ENCODE measurements at places on chromosomes 13 and 19.

- no peak for DNase-seq
These were observed 134.0 kb downstream of the UFM1 start for GRCh38 chr13:38483623-38484022.

GRCh38 chr19:30158067-30158892 is 213.9 kb upstream of the ZNF536 start:
- peak; percentile 96 for DNase-seq

DNA sequence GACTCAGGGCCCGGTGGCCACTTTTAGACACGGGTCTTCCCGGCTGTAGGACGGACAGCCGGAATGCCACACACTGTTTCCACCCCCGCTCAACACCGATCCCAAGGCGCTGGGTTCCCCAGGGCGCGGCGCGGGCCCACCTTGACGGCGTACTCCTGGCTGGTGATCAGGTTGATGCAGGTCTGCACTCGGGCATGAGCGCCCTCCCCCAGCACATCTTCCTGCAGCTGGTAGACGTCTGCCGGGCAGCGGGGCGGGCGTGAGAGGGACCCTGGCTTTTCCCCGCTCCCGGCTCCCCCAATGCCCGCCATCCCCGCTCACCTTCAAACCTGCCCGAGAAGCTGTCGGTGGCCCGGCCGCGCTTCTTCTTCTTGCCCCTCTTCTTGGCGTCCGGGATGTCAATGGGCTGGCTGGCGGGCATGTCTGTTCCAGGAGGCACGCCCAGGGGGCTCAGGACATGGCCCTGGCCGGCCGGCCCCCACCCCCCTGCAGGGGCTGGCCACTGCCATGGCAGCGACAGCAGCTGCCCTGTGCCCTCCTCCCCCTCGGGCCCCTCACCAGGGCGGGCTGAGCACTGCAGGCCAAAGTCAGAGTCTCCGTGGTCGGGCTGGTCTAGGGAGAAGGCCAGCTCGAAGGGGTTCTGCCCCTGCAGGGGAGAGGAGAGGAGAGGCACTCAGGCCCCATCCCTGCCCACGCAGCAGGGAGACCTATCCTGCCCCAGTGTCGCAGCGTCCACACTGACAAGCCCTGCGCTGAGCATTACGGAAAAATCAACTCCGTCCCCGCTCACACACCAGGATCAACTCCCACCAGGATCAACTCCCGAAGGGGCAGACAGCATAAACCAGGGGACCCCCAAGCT is 4.8 kb downstream of the MKNK2 start:
- DNase-seq = no peak

- DNase-seq = no peak
These were observed 2267.7 kb downstream of the PCDH9 start for GRCh38 chr13:64962404-64962803.

DNA sequence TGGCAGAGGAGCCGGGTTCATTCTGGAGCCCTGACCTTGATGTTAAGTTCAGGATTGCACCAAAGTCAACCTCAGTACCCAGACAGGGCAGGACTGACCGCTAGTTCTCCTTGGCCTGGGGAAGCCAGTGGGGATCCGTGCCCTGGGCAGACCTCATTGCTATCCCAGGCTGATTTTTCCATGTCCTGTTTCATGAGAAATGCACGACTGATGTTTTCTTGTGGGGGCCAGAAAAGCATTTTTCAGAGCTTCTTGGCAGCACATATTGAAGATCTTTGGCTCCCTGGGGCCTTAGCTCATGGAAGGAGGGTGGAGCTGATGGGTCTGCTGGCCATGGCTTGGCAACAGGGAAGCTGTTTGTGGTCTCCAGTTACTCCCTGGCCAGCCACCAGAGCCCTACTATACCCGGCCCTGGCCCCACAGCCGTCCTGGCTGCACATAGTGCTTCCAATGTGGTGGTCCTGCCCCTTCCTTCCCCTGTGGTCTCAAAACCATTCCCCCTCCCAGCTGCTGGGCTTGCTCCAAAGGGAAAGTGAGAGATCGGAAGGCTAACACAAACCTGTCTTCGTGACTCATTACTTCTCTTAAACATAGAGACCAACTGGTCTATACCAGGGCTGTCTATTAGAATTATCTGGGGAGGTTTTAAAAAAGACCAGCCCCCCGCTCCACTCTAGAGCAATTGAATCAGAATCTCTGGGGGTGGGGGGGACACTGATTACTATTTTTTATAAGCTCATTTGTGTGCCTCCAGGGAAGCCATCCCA is 11.2 kb downstream of the IL17D start:
- no peak for DNase-seq

GRCh38 chr13:48264058-48264457 is 31.1 kb downstream of the ITM2B start:
- no peak for DNase-seq

- no peak for DNase-seq
These were observed 82.9 kb downstream of the SLITRK5 start for GRCh38 chr13:87754097-87754496.

GRCh38 chr19:55372316-55373081 is 2.2 kb upstream of the IL11 start:
- DNase-seq = no peak

DNA sequence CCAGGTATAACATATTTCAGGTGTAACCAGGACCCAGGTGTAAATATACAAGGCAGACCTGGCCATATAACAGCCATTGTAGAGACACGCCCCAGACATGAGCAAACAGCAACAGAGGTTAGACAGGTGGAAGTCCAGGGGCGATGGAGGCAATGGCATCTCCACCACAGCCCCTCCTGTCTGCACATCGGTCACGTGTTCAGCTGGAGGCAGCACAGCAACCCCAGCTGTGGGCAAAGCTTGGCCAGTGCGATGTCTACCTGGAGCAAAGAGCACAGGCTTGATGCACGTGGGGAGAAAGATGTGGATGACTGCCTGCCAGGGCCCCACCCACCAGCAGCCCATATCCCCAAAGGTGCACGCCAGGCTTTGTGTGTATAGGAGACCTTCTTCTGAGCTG is 4.4 kb downstream of the CYP4F2 start:
- DNase-seq = no peak

DNA sequence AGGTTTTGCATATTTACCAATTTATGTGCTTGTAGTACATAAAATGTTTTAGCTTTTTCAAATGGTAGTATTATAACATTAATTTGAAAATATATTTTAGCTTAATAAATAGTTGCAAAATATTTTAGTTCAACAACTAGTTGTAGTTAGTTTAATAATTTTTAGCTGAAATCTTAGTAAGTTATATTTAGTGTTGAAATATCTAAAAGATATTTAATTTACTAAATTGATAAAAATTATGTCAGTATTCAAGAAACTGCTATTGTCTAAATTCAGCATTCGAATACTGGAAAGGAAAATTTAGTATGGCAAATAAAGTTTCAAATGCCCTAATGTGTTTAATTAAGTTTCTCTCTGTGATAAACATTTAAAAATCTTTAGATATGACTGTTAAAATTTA is 754.5 kb upstream of the MIR17HG start:
- DNase-seq = no peak

GRCh38 chr19:41705393-41706174 is 2.8 kb upstream of the CEACAM5 start:
- no peak for DNase-seq

DNA sequence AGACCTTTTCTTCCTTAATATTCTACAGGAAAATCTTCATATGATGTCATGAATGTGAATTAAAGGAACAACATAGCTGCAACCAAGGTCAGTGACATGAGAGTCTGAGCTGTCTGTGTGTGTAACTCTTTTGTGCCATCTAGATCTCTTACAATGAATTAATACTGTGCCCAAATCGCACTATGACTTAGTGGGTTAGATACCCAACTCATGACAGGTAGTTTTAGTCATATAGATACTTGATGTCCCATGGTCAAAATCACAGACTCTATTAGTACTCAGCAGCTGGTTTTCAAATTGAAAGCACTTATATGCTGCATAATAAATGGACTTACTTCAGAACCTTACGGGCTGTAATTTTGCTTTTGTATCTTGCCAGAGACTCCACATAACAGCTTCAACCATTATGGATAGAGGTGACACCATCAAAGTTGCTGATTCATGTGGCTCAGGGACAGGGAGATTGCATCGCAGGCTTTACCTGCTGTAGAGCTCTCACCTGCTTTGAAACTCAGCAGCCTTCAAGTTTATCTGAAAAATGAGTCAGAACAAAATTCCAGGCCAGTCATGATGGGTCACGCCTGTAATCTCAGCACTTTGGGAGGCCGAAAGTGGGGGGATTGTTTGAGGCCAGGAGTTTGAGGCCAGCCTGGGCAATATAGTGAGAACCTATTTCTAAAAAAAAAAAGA is 12.3 kb upstream of the ZNF283 start:
- DNase-seq = no peak

DNA sequence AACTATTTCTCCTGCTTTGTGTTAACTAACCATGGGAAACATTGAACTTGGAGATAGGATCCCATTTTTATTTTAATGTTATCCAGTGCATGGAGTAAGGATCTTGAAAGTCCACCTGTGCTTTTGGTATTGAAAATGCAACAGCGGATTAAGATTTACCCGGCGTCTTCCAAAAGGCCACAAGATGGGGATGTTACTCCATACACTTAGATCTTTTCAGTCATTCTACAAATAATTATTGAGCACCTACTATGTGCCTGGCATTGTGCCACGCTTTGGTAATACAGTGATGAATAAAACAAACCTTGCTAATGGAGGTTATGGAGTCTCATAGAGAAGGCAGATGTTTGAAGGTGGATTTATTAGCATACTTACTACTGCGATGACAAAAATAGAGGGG is 56.9 kb downstream of the RFC3 start:
- DNase-seq = no peak

DNA sequence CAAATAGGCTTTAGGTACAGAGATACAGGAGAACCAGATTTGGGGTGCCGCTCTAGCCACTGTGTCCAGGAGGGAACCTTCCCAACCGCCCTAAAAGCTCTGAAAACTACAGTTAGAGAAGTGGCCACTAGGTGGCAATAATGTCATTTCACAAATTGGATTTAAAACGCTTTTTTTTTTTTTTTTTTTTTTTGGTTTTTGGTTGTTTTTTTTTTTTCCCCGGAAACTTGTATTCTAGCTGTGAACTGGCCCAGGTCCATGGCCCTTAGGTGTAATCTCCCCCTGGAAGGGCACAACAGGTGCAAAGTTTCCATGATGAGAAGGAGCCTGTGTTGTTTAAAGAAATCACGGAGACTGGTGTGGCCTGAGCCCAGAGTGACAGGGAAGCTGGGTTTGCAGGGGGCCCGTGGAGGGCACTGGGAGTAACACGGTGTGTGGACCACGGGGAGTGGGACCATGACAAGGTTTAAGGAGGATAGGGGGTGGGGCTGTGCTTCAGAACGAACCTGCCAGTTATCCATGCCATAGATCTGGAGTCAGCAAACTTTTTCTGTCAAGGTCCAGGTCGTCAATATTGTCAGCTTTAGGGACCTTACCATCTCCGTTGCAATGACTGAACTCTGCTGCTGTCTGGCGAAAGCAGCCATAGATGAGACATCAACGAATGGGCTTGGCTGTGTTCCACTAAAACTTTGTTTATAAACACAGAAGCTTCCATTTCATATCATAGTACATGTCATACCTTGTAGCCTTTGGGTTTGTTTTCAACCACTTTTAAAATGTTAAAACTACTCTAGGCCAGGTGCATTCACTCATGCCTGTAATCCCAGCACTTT is 10.1 kb downstream of the OR1I1 start:
- DNase-seq = no peak

- DNase-seq = no peak
These were observed 33.5 kb upstream of the ITM2B start for GRCh38 chr13:48199404-48199946.

DNA sequence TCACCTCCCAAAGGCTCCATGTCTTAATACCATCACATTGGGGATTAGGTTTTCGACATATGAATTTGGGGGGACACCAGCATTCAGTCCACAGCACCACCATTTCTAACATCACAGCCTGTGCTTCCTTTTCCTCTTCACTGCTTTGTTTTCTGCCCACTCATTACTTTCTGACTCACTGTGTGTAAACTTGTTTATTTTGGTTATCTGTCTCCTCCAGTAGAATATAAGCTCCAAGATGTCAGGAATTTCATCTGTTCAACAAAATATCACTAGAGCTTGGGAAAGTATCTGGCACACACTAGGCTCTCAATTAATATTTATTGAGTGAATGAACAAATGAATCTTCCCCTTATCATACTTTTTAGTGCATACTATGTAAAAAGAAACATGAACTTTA is 152.0 kb downstream of the NUFIP1 start:
- DNase-seq = no peak

- no peak for DNase-seq
These were observed 16.4 kb upstream of the ZNF331 start for GRCh38 chr19:53521373-53522202.

GRCh38 chr19:54677217-54677616 is 14.4 kb downstream of the LILRB4 start:
- peak; percentile 65 for DNase-seq

- no peak for DNase-seq
These were observed 11.8 kb upstream of the FBN3 start for GRCh38 chr19:8161135-8161646.

- no peak for DNase-seq
These were observed 126.4 kb downstream of the POU4F1 start for GRCh38 chr13:78476910-78477309.

- DNase-seq = no peak
These were observed 38.7 kb upstream of the C1QTNF9 start for GRCh38 chr13:24270639-24271141.

DNA sequence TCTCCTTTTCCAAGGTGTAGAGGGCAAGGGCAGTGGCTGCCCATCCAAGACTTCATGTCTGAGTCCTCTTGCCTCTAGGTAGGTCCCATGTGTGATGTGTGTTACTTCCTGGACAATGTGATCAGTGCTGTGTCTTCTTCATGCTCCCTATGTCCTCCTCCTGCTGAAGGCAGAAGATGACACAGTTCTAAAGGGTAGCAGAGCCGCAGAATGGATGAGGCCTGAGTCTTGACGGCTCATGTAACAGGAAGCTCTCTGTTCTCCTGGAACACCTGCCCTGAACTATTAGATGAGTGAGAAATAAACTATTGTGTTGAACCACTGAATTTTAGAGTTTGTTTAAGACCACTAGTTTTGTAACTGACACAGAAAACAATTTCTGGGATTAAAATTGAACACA is 165.9 kb downstream of the NDFIP2 start:
- no peak for DNase-seq

DNA sequence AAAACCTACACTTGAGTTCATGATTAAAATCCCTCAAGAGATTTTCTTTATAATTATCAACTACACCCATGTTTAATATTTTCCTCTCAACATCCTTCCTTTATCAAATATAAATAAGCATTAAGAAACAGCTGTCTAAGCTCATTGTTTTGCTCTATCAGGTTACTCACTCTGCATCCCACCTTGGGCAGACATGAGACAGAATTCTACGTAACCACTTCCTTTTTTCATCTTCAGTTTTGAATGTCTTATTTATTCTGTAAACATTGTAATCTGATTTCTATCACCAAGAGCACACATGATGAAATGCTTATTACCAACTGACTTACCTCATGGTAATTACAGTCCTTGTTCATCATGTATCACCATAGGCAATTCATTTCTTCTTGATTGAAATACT is 1256.6 kb upstream of the ATXN8OS start:
- DNase-seq = no peak

GRCh38 chr13:64347664-64348063 is 2882.5 kb downstream of the PCDH9 start:
- DNase-seq = no peak
